C1 segment of cervical spinal cord (tissue), 14 donors: ENCODE measurements at places on chromosomes 16 and 17.
A peak's percentile ranks its signal among the peaks of the same experiment; 100 is the strongest.

DNA sequence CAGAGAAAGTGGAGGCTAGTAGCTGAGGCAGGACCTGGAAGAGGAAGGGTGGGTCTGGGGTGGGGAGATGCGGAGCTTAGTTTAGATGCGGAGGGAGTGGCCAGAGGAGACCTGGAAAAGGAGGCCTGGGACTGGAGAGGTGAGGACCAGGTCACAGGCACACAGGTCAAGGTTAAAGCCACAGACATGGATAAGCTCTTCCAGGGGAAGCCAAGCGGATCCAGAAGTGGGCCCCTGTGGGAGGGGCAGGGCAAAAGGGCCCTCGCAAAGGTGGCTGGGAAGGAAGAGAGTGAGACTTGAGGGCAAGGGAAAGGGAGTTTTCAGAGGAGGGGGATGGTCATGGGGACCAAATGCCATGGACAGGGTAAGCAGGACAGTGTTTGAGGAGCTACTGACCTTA, 13.9 kb upstream of the MLLT6 start:
- no peak for DNase-seq

DNA sequence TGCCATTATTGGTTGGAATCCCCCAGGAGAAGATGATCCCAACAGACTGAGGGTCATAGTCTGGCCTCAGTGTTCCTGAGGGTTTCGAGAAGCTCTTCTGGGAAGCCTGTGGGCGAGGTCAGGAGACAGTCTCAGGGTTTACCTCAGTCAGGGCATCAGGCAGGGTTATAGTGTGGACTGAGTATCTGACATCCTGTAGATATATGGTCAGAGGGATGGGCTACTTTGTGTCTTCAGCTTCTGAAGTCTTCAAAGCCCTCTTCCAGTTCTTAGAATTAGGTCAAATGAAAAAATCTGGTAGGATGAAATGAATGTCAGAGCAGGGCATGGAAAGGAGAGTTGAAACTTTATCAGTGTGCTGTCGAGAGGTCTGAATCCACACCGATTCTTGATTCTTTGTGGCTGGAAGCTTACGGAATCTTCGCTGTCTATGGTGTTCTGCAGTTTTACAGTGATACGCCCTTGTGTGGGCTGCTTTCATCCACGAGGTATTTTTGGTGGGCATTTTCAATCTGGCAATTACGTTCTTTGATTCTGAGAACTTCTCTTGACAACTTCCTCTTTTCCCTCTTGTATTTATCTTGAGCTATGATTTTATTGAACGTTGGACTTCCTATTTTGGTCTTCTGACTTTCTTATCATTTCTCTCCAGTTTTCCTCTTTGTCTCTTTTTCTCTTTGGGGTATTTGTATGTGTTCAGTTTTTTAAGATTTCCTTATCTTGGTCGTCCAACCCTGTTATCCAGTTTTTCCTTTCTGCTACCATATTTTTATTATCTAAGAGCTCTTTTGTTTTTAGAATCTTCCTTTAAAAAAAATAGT, 30.4 kb downstream of the BPTF start:
- DNase-seq, result no peak

DNA sequence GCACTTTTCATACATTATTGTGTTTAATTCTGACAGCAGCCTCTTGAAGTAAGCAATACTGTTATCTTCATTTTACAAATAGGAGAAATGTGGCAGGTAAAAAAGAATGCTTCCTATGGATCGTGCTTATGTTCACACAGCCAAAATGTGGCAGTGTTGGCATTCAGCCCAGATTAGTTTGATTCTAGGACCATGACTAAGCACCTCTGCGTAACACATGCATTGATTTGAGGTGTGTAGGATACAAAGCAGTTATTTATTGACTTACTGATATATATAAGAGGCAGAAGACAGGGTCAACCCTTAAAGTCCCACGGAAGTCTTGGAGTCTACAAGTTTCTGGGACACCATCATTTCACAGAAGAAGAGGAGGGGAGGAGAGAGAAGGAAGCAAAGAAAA, 1144.4 kb upstream of the GOT2 start:
- DNase-seq, result no peak

GRCh38 chr17:9435165-9435564, 140.5 kb downstream of the STX8 start:
- no peak for DNase-seq

- DNase-seq, result peak; percentile 34
These were observed 14.7 kb downstream of the RARA start for GRCh38 chr17:40323391-40324381.

- no peak for DNase-seq
These were observed 8.5 kb downstream of the SSTR5 start for GRCh38 chr16:1080801-1081733.

DNA sequence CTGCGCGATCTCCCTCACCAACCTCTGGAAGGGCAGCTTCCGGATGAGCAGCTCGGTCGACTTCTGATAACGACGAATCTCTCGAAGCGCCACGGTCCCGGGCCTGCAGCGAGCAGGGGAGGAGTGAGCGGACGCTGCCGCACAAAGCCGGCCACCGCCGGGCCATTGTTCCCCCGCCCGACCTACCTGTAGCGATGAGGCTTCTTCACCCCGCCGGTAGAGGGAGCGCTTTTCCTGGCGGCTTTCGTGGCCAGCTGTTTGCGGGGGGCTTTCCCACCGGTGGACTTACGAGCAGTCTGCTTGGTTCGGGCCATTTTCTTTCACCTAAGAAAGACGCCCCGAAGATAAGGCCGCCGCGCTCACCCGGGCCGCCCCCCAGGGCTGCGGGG, 5.8 kb upstream of the UNK start:
- no peak for DNase-seq

DNA sequence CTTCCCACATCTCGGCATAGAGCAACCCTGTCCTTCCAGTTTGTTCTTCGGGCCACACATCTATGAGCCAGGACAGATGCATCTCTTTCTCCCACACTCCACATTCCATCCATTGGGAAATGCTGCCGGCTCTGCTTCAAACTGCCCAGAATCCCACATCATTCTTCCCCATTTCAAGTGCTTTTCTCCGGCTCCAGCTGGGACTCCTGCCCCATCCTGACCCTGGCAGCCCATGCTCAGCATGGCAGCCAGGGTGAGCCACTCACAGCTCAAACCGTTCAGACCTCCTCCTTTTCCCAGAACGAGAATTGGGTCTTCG, 132.8 kb upstream of the SDK2 start:
- DNase-seq, result no peak

GRCh38 chr16:31537362-31538242, 9.9 kb downstream of the AHSP start:
- no peak for DNase-seq

GRCh38 chr16:68447653-68448359, 502 bp downstream of the SMPD3 start:
- no peak for DNase-seq

DNA sequence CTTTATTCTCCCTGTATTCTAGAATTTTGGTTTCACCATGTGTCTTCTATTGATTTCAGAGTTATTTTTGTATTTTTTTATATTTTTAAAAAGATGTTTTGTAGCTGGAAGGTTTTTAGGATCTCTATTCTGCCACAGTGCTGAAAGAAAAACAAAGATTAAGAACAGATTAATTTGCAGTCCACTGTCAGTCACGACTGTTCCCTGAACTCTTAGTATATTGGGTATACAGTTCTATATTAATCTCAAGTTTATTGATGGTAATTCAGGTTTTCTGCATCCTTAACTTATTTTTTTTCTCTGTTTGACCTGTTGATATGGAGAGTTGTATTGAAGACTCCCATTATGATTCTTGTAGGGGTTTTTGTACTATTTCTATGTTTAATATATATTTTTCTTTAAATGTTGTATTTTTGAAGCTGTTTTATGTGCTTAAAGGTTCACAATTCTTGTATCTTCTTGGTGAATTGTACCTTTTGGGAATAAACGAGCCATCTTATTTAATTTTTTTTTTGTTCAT, 2.9 kb downstream of the SPECC1 start:
- DNase-seq, result no peak

DNA sequence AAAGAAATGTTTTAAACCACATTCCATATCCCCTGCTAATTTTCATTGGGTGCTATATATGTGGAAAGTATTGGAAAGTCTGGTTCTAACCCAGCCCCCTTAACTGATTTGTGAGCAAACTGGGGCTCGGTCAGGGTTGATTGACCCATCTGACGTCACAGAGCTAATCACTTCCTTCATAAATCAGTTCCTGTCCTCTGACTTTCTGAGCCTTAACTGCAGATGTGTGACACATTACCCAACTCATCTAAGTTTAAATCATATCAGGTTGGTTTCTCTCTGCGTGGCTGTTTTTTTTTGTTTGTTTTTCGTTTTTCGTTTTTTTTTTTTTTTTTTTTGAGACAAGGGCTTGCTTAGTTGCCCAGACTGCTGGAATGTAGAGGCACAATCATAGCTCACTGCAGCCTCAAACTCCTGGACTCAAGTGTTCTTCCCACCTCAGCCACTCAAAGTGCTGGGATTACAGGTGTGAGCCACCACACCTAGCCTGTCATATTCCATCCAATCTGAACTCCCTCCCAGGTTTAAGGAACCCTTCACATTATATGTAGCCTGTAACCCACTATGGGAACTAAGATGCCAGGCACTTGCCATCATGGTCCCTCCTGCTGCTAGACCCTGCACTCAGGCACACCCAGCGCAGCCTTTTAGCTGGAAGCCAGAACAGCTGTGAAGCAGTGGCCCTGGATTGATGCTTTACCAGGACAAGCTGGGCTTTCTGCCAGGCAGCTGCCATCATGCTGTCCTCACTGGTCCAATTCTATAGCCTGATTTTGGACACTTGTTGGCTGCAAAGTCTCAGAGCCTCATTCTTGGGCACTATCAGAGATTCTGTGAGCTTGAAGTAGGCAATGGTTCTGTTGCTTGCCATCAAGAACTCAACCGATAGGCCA, 6.9 kb upstream of the BPTF start:
- DNase-seq, result no peak

DNA sequence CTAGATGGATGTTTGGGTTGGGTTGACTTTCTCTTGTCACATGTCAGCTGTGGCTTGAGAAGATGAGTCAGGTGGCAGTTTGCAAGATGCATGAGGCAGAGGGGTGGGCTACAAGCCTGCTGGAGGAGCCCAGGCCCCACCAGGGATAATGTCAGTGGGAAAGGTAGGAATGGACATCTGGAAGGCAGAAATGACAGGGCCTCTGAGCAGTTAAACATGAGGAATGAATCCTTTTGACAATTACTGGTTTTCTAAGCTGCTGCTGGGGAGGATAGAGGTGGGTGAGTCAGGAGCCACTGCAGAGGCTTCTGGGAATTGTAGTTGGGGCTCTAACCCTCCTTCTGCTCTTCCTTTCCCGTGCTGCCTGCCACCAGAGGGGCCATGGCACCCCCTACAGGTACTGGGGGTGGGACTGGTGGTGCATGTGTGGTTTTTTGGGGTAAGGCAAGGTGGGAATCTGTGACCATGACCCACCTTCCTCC, 15.7 kb downstream of the SLC52A1 start:
- no peak for DNase-seq

DNA sequence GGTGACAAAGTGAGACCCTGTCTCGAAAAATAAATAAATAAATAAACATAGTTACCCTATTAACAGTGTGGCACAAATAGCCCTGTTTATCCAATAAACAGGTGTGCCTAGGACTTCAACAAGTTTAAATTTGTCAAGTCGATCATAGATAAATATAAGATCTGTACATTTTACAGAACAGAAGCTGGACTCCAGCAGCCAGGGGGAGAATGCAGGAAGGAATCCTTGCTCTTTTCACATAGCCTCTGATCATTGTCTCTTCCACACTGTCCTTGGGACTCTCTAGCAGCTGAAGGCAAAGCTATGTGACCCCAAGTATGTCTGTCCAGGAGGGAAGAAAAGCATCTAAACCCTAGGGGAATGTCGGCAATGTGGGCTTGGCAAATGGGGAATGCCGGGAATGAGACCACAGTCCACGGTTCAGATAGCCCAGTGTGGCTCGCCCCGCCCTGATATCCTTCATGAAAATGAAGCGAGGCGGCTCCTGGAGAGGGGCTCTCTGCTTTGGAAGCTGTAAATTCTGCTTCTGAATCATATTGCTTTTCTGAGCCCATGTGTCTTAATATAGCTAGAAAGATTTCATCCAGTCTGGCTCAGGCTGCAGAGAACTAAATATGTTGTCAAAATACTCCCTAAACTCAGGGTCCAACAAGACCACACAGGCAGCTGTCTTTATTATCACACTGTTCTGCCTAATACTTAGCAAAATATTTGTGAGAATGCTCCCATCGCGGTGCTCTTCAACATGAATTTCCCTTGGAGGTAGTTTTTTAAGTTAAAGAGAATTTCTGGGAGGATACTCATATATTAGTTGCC, 24.9 kb upstream of the GRB2 start:
- no peak for DNase-seq

DNA sequence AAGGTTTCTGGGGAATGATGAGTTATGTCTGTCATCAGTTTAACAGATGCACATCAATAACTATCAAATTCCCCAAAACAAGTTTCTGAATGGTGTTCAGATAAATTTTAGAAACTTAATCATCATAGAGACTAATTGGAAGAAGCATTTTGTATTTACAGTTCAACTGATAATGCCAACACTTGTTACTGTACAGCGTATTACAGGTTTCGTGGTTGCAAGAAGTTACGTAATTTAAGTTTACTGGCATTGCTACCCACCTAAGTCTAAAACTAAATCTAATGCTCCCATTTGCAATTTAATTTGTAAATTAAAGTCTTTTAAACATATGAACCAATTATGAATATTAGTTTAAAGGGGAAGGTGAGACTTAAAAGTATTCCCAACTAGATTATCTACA, 3.0 kb downstream of the SRSF1 start:
- DNase-seq, result no peak

DNA sequence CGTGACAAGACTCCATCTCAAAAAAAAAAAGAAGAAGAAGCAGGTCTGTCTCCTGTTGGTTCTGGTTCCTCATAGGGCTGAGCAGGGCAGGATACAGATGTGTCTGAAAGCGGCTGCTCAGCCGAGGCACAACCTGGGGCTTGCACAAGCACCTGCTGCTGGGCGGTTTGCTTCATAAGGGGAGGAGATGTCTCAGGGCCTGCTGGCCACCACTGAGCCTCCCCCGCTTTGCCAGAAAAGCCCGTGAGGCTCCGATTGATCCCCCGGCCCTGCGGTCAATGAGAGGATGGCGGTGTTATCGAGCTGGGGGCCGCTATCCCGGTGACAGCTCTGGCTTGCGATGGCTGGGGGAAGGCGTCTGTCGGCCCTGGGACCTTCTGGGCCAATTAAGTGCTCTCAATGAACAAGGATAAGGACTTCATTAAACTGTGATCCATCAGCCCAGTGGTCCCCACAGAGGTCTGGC, 162.0 kb downstream of the SDK2 start:
- DNase-seq, result no peak

DNA sequence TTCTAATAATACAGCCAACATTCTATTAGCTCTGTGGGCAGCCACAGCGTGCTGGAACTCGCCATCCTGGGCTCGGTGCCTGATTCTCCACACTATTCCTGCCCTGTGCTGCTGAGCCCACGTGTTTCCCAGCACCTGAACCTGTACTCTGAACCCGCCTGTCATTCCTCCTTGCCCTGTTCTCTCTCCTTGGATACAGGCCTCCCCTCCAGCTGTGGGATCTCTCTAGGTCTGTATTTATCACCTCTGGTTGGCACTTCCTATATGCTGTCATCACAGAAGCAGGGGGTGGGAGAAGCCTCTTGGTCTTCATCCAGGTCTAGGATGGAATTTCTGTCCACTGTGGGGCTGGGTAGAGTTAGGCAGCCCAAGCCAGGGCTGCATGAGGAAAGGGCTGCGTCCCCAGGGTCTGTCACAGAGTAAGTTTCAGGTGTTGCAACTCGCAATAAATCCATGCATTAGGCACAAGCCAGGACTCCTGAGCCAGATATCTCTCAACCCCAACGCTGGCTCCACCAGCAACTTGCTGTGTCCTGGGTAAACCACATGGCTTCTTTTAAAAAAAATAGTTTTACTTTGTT, 56.0 kb downstream of the ABAT start:
- peak; percentile 16 for DNase-seq
